ENCODE measurements at places on chromosomes 5 and 9.

- DNase-seq: peak; percentile 66
These were observed 35.6 kb downstream of the NIM1K start for GRCh38 chr5:43227655-43228054.

GRCh38 chr9:134340475-134341160, 14.4 kb downstream of the RXRA start:
- peak; percentile 74 for DNase-seq

DNA sequence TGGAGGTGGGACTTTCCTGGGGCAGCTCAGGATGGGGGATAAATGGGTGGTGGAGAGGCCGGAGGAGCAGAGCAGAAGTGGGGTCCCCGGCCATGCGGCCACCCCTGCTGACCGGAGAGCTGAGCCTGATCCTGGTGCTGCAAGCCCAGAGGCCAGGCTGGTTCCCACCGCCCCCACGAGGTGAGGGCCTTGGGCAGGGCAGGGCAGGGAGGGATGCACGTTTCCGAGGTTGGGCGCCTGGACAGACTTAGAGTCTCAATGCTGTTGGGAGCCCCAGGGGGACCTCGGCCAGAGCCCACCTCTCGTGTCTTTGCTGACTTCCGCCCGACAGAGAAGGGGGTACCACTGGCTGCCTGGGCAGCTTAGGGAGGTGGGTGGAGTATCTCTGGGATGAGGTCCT, 5.5 kb downstream of the OBP2A start:
- no peak for DNase-seq

- DNase-seq: peak; percentile 94
These were observed 114.2 kb downstream of the LHFPL2 start for GRCh38 chr5:78534148-78534904.

GRCh38 chr5:27020973-27021372, 17.4 kb downstream of the CDH9 start:
- DNase-seq: no peak

DNA sequence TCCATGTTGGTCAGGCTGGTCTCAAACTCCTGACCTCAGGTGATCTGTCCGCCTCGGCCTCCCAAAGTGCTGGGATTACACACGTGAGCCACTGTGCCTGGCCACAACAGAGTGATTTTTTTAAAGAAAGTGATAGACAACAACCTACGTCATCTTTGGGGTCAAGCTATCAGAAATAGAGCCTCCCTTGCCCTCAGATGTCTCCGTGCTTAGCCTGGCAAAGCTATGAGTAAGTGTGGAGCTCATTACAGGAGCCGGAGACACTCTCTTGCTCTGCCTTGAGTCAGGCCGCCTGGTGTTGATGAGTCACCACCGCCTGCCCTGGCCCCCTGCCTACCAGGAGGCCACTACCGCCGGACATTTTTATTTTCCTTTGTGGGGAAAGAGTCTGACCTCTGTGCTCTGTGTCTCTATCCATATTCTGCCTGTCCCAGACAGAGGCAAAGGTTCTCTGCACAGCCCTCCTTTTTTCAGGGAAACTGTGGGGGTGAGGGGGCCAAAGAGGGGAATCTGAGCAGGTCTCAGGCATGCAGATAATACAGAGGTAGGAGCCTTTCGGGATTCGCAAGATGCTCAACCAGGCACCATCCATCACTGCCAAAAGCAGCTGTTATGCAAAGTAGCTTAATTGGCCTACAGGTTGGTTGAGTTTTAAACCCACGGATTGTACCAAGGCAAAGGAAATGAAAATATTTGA, 123.7 kb upstream of the CPEB4 start:
- DNase-seq: peak; percentile 94

All from suppressor macrophage treated with lipopolysaccharide for 4 hours (primary cell).